Occipital lobe (tissue), 3 donors: ENCODE measurements at places on chromosomes 3 and 15. TPM values are rescaled to one million over a fixed set of nuclear protein-coding genes. Genes with fewer than 3 reads are reported as not detected.
A peak's percentile ranks its signal among the peaks of the same experiment; 100 is the strongest.

STRIT1 gene
- total RNA-seq, result not detected

APOD gene
- 3.6 TPM for total RNA-seq

ERICH6 gene
- total RNA-seq, result not detected

CKMT1B gene
- total RNA-seq, result 6.7 TPM

SKOR1 gene
- 0.16 TPM for total RNA-seq

ASB14 gene
- not detected for total RNA-seq

EXD1 gene
- total RNA-seq, result 0.78 TPM

ATG3 gene
- total RNA-seq, result 33.4 TPM

MYLK gene
- 15.1 TPM for total RNA-seq

SRGAP3 gene
- total RNA-seq, result 89.5 TPM

BCHE gene
- total RNA-seq, result 15.1 TPM

DNA sequence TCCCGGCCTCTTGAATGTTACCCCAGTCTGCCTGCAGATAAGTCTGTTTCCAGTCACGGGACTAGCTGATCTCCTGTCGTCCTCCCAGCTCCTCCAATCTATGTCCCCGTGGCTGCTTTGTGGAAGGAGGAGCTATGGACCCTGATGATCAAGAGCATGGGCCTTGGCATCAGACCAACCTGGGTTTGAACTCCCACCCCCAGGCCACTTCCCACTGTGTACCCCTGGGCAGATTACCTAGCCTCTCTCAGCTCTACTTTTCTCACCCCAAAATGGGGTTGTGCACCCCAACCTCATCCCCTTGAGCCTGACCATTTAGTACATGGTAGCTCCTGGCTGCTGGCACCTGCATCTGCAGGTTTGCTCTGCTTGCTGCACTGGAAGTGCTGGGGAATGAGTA is 55.8 kb downstream of the GASK1A start:
- no peak for DNase-seq

GRCh38 chr3:66036586-66037148 is 2.1 kb downstream of the MAGI1 start:
- no peak for DNase-seq

GRCh38 chr3:94232921-94233320 is 170.1 kb downstream of the NSUN3 start:
- DNase-seq, result no peak

DNA sequence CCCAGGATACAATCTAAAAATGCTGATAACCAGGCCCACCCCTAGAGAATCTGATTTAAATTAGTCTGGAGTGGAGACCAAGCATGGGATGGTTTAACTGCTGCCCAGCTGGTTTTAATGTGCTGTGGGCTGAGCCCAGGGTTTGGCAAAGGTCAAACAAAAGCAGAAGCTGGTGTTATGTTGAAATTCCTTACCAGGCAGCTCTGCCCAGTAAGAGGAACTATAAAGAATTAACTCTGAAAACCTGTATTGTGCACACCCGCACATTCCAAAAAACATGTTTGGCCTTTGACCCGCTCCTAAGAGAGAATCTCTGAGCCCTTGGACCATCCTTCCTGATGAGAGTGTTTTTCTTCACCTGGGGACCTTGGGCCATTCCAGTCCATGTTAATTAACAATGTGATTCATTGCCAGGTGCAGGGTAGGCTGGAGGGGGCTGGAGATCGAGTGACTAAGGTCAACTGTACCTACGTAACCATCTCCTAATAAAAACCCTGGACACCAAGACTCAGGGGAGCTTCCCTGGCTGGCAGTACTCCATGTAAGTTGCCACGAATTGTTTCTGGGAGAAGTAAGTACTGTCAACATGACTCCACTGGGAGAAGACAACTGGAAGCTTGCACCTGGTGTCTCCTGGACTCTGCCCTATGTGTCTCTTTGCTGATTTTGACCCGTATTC is 10.9 kb downstream of the CCDC13 start:
- no peak for DNase-seq

DNA sequence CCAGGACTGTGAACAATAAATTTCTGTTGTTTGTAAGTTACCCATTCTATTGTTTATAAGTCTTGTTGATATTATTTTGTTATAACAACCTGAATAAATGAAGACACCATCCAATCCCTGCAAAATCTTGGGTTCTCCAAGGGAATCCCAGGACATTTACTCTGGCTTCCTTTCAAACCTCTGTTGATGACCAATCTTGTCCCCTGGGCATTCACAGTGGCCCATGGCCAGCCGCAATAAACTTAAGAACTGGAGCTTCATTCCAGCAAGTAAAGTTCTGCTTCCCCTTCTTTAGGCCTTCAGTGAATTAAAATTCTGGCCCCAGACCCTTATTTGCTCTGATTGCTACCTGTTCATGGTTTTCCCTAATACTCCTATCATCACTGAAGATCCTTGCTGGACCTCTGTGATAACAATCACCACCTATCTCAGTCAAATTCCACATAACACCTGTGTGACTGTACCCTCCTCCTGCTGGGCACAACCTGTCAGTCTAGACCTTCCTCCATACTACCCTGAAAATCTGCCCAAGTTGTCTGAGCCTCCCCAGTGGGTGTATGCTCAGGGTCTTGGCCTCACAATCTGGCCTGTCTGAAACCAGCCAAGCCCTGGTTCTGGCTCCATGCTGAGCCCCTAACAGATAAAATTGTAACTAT is 153.1 kb downstream of the SEMA6D start:
- DNase-seq, result no peak

- DNase-seq, result no peak
Measured at GRCh38 chr3:190642016-190642415, 128.1 kb downstream of the IL1RAP start.

DNA sequence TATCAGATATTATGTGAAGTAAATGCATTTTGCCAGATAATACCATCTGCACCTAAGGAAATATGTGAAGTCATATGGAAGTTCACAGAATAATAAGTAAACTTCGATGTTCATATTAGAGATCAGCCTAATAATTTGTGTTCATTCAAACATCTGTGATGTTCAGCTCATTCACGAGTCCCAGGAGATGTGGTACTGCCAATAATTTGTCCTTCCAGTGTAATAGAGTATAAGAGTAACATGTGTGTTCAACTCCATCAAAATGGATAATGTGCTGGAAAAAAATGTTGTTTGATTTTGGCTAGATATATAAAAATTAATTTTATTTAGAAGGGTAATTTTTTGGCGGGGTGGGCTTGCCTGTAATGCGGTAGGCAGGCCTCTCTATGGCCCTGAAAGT is 75.4 kb upstream of the ARL6 start:
- no peak for DNase-seq

DNA sequence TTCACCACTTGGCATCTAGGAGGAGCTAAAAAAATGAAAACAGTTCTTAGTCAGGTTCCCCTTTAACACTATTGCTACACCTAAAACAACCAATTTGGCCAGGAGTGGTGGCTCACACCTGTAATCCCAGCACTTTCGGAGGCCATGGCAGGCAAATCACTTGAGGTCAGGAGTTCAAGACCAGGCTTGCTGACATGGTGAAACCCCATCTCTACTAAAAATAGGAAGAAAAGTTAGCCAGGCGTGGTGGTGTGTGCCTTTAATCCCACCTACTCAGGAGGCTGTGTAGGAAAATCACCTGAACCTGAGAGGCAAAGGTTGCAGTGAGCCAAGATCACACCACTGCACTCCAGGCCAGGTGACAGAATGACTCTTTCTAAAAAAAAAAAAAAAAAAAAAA is 124.1 kb downstream of the DGKG start:
- no peak for DNase-seq

GRCh38 chr3:160607826-160608225 is 42.5 kb upstream of the KPNA4 start:
- no peak for DNase-seq

DNA sequence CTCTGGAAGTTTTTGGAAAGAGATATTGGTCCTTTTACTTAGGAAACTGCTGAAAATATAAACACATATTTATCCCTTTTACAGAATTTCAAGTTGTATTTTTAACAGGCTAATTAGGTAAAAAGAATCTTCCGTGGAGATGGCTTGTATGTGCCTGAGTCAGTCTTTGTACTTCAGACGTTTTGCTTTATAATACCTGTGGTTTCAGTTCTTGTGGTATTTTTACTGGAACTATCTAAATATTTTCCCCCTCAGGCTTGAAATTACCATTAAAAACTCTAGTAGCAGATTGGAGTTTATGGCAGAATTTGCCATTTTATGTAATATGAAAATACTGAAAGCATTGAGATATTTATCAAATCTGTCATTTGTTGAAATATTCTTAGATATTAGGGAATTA is 151.6 kb upstream of the CGNL1 start:
- DNase-seq, result no peak

GRCh38 chr3:135440746-135441145 is 524.8 kb upstream of the PPP2R3A start:
- no peak for DNase-seq

GRCh38 chr15:39281094-39281493 is 299.8 kb upstream of the THBS1 start:
- no peak for DNase-seq

- DNase-seq, result no peak
Measured at GRCh38 chr3:172217877-172218276, 178.5 kb downstream of the FNDC3B start.

DNA sequence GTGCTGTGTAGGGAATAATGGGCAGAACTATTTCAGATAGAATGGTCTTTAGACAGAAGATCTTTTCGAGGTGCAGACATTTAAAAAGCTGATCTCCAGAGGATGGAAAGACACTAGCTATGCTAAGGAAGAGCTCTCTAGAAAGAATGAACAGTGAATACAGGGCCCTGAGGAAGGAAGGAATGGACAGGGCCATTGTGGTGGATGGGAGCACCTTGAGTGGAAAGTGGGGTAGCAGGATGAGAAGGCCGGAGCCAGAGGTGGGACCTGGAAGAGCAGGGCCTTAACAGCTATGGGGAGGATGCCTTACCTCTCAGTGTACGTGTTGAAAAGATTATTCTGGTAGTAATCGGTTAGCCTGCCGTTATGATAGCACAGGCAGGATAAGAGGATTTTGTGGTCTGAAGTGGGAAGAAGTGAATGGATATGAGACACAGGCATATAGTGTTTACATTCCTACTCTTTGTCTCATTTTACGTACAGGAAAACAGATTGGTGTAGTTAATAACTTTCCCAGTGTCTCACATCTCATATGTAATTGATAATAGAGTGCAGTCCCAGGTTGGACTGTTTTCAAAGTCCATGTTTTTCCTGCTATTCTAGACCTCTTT is 172.4 kb downstream of the KLHL25 start:
- DNase-seq, result no peak

GRCh38 chr15:66882251-66883020 is 180.4 kb downstream of the SMAD6 start:
- peak; percentile 11 for DNase-seq

GRCh38 chr15:27635916-27636315 is 463.2 kb downstream of the OCA2 start:
- no peak for DNase-seq

DNA sequence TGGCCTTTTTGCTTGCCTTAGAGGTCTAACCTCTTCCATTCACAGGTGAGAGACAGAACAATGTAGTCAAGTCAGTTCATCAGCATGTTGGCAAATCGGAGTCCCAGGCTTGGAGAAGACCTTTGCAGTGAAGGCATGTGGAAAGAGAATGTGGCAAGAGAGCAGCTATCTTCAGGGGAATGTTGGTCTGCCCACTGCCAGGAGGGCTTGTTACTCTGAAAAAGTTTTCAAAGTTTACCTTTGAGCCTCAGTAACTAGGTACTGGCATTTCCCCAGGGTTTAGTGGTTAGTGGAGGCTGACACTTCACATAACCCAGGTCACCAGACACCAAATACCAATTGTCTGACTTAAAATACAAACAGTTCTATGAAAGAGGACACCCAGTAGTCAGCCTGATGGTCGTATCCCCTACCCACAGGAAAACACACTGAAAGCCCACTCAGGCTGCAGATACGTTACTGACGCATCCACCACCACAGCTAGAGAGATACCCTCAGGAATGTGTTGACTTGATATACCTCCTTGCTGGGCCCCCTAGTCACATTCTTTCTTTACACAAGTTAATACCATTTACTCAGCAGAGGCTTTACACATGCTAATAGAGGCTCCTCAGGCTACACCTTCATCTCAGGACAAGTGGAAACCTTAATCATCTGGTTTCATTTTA is 9.7 kb upstream of the ARID3B start:
- no peak for DNase-seq

- peak; percentile 22 for DNase-seq
Measured at GRCh38 chr3:129001806-129002572, 885 bp downstream of the EFCC1 start.

DNA sequence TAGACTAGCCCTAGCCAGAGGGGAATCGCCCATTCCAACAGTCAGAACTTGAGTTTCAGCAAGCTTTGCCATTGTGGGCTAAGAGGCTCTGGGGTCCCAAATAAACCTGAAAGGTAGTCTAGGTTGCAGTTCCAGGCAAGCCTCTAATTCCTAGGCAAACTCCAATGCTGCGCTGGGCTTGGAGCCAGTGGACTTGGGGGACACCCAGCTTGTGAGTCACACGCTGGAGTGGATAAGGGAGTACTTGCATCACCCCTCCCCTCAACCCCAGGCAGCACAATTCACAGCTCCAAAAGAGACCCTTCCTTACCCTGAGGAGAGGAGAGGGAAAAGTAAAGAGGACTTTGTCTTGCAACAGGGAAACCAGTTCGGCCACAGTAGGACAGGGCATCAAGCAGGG is 105.2 kb upstream of the DPPA4 start:
- DNase-seq, result no peak

DNA sequence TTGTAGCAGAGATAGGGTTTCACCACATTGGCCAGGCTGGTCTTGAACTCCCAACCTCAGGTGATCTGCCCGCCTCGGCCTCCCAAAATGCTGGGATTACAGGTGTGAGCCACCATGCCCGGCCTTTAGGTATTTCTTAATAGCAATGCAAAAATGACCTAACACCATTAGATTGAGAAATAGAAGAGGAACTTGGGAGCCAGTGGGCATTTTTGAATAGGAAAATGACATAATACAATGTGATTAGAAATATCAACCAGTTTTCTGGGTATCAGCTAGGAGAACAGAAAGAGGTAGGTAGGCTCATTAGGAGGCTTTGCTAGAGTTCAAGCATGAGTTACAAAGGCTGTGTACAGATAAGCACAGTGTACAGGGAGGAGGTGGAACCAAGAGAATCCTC is 101.8 kb upstream of the TBC1D5 start:
- no peak for DNase-seq

GRCh38 chr3:29486096-29486495 is 205.2 kb downstream of the RBMS3 start:
- no peak for DNase-seq

- no peak for DNase-seq
Measured at GRCh38 chr3:69697381-69697780, 41.9 kb upstream of the MITF start.

- DNase-seq, result no peak
Measured at GRCh38 chr15:46251903-46252302, 617.1 kb downstream of the SQOR start.
